ENCODE measurements at places on chromosomes 16 and 17.

DNA sequence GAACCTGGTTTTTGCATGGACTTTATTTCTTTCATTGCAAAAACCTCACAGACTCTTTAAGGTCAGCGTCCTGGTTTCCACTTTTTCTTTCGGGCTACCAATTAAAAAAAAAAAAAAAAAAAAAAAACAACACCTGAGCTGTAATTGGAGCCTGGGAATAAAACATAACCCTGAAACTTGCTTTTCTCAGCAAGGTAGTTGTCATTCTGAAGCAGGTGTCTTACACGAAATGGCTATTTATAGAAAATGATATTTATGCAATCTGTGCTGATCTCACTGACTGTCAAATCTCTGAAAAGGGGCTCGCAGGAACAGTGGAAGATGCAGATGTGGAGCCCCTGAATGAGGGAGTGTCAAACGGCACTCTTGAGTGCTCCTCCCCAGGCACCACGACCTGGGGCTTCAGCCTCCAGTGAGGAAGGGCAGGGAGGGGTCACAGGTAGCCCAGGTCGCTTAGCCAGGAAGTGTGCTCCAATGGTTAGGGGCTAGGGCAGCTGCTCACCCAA lies 10.4 kb upstream of the COTL1 start:
- DNase-seq = no peak

GRCh38 chr17:69423450-69423849 lies 9.0 kb downstream of the MAP2K6 start:
- DNase-seq = no peak

GRCh38 chr17:57281887-57282286 lies 25.6 kb downstream of the MSI2 start:
- DNase-seq = peak; percentile 12

GRCh38 chr16:24810951-24811843 lies 34.6 kb upstream of the SLC5A11 start:
- DNase-seq = no peak
